HepG2 (cell line): ENCODE measurements at places on chromosomes 7 and 10. TPM values are rescaled to one million over a fixed set of nuclear protein-coding genes. Genes with fewer than 3 reads are reported as not detected.

- peaks cover 32% of the 10 kb centered on the region for H3K4me1 ChIP-seq
- no peak overlapping the region for H3K4me3 ChIP-seq
- H3K36me3 ChIP-seq: no peaks in the 10 kb centered on the region
Observed at GRCh38 chr10:13719425-13719824, 132.7 kb downstream of the PRPF18 start.

DNA sequence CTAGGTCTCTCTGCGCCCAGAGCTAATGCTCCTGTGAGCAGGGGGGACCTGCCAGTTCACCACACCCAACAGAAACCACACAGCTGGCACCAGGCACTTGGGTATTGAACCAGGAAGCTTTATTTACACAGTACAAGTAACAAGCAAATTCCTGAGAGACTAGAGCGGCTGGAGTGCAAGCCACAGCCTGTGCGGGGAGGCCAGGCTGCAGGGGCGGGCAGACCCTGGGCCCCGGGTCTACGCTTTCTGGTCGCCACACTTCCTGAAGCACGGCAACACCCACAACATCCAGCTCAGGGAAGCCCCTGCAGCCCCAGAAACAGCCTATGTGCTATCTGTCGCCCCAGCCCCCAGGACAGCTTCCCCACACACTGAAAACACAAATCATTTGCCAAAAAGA, 125.0 kb downstream of the FAM53B start:
- H3K4me1 ChIP-seq: no peaks in the 10 kb centered on the region
- DNase-seq: no peak
- H3K36me3 ChIP-seq: peaks cover 17% of the 10 kb centered on the region; the same call in 2 of the 3 replicates
- H3K27me3 ChIP-seq: no peaks in the 10 kb centered on the region

DNA sequence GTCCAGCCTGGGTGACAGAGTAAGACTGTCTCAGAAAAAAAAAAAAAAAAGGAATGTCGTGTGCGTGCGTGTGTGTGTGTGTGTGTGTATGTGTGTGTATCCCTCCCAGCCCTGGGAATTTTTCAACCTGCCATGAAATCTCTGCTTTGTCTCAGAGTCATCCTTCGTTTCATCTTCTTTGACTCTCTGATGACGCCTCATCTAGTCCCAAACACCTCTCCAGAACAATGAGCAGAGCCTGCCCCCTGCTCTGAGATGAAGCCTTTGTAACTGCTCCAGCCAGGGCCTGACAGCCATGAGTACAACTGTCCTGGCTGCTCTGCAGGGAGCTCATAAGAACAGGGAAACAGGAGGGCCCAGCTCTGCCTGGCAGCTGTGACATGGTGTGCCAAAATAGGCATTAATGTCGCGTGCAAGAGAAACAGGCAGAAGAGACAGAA, 149.5 kb downstream of the FAM107B start:
- no peak overlapping the region for H3K4me3 ChIP-seq
- DNase-seq: no peak
- peaks cover 17% of the 10 kb centered on the region for H3K4me1 ChIP-seq

DNA sequence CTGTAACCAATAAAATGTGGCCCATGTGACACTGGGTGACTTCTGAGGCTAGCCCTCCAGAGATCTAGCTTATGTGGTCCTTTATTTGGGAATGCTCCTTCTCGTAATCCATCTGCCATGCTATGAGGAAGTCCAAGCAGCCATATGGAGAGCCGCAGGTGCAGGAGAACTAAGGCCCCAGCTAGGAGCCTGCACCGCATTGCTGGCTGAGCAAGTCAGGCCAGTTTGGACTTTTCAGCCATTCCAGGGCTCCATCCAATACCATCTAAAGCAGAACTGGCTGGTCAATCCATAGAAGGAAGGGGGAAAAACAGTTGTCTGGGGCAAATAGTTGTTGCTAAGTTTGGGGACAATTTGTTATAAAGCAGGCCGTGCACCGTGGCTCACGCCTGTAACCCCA, 32.6 kb downstream of the KLRG2 start:
- peaks cover 2% of the 10 kb centered on the region; the same call in 1 of the 2 replicates for H3K27me3 ChIP-seq
- H3K36me3 ChIP-seq: no peaks in the 10 kb centered on the region
- H3K27ac ChIP-seq: no peak overlapping the region
- H3K4me3 ChIP-seq: no peak overlapping the region
- no peak for DNase-seq
- peaks cover 10% of the 10 kb centered on the region for H3K4me1 ChIP-seq

GRCh38 chr10:116254422-116255155, 18.4 kb downstream of the GFRA1 start:
- H3K4me3 ChIP-seq: no peak overlapping the region
- H3K4me1 ChIP-seq: no peaks in the 10 kb centered on the region
- H3K36me3 ChIP-seq: no peaks in the 10 kb centered on the region
- DNase-seq: no peak
- no peaks in the 10 kb centered on the region; the same call in 1 of the 2 replicates for H3K27me3 ChIP-seq

DNA sequence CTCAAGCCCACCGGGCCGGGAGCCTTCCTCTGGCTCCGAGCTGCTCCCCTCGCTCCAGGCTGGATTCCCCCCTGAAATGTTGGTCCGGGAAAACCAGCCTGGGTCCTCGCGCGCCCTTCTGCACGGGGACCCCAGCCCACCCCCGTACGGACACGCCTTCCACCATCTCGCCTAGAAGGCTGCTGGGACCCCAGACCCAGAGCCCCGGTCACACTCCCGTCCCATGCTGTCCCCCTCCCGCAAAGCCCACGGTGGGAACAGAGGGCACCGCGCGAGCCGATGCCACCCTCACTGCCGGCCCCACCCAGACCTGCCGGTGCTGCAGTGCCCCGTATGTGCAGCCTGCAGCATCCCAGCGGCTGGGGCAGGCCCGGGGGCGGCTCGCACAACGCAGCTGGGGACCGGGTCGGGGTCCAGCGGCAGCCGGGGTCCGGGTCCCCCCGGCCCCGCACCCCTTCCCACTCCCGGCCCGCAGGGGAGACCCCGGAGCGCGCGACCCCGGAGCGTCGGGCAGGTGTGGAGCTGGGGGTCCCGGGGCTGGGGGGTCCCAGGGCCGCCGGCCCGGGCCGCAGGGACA, 871 bp downstream of the SPOCK2 start:
- H3K36me3 ChIP-seq: no peaks in the 10 kb centered on the region
- no peak for DNase-seq
- H3K27ac ChIP-seq: no peak overlapping the region
- H3K27me3 ChIP-seq: peaks cover 32% of the 10 kb centered on the region; the same call in 2 of the 3 replicates
- H3K4me1 ChIP-seq: peaks cover 62% of the 10 kb centered on the region

- H3K27ac ChIP-seq: peak overlapping the region; percentile 94
- H3K4me1 ChIP-seq: peaks cover 53% of the 10 kb centered on the region
- no peaks in the 10 kb centered on the region for H3K27me3 ChIP-seq
- H3K36me3 ChIP-seq: no peaks in the 10 kb centered on the region
Observed at GRCh38 chr10:24467136-24467535, 256.6 kb downstream of the ARHGAP21 start.

- H3K4me1 ChIP-seq: no peaks in the 10 kb centered on the region
- DNase-seq: no peak
- H3K27ac ChIP-seq: no peak overlapping the region
Observed at GRCh38 chr7:44955733-44956132, 23.1 kb downstream of the MYO1G start.

Gene CYP2C19
- total RNA-seq: not detected in 2 replicates

Gene DNAH11
- total RNA-seq: 0.01 TPM in 1 of 2 replicates, not detected in the other

Gene CEP41
- total RNA-seq: 8.5 and 8.7 TPM in 2 replicates

Gene MAD1L1
- total RNA-seq: 53.3 and 64.7 TPM in 2 replicates

Gene LAMB4
- not detected in 2 replicates for total RNA-seq

Gene GRB10
- 6.8 and 8.3 TPM in 2 replicates for total RNA-seq

Gene RAMP3
- total RNA-seq: not detected in 2 replicates
